ENCODE measurements at places on chromosomes 1 and 21. TPM values are rescaled to one million over a fixed set of nuclear protein-coding genes. Genes with fewer than 3 reads are reported as not detected.

DNA sequence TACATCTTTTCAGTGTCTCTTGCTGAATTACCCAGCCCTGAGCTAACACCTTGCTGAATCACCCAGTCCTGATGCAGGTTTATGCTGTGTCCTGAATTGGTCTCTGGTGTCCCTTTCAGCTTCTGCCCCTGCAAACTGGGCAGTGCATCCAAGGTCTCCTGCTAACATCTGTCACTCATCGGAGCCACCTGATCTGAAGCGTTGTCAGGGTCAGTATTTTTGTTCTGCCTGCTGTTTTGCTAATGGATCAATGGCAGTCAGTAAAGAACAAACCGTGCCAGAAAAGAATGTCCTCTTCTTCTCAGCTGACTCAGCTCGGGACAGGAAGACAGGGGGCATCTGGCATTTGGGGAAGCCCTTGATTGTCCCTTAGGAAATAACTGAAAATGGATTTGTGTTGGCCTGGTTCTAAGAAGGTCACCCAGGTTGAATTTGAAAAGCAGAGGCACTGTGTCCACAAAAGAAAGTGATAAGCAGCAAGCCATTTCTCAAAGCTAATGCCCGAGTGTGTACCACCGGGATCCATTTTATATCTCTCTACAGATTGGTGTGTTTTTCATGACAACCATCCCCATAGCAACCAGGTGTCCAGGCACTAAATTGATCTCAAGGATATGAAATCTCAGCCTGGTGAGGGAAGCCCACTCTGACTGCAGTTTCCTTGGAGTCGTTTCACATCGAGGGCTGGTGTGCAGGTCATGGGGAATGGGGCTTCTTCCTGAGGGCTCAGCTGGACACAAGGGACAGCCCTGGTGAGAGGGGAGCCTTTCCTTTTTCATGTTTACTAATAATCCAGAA, 109.7 kb upstream of the IRF2BP2 start:
- no peak for DNase-seq
- H3K4me3 ChIP-seq, result no peak overlapping the region
- H3K4me1 ChIP-seq, result peaks cover 33% of the 10 kb centered on the region
- H3K27me3 ChIP-seq, result no peaks in the 10 kb centered on the region
- H3K27ac ChIP-seq, result no peak overlapping the region

DNA sequence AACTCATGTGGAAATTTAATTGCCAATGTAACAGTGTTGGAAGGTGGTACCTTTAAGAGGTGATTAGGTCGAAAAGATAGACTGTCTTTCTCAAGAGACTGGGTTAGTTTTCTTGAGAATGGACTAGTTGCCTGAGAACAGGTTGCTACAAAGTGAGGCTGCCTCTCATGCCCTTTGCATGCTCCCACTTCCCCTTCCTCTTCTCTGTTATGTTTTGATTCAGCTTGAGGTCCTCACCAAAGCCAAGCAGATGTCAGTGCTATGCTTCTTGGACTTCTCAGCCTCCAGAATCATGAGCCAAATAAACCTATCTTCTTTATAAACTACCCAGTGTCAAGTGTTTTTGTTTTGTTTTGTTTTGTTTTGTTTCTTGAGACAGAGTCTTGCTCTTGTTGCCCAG, 187.0 kb upstream of the RUNX1 start:
- H3K27ac ChIP-seq, result no peak overlapping the region
- H3K36me3 ChIP-seq, result no peaks in the 10 kb centered on the region
- no peak for DNase-seq

- peaks cover 31% of the 10 kb centered on the region for H3K4me1 ChIP-seq
- no peak for DNase-seq
- H3K4me3 ChIP-seq, result peak overlapping the region; percentile 44
- H3K27me3 ChIP-seq, result no peaks in the 10 kb centered on the region
- H3K36me3 ChIP-seq, result no peaks in the 10 kb centered on the region
Observed at GRCh38 chr21:45550522-45551210, 8.4 kb upstream of the SLC19A1 start.

DNA sequence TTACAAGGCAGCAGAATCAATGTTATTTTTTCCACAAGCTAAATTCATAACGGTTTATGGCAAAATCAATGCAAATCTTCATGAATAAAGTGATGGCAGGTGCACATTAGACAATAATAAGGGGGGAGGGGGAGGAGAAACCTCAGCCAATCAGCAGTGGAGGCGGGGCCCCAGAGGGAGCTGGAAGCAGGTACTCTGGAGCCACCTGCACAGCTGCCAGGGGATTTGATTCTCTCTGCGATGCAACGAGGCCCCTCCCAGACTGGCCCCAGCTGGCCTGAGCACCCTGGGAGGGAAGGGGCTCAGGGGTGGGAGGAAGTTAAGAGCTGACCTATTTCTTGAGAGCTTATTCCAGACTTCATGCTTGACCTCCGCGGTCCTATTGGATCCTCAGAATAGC, 127.8 kb upstream of the IGSF21 start:
- H3K27me3 ChIP-seq, result no peaks in the 10 kb centered on the region
- no peak for DNase-seq
- H3K4me3 ChIP-seq, result no peak overlapping the region
- H3K36me3 ChIP-seq, result no peaks in the 10 kb centered on the region
- H3K4me1 ChIP-seq, result no peaks in the 10 kb centered on the region

The GJB3 gene
- total RNA-seq, result not detected

The EFHD2 gene
- 64.7 TPM for total RNA-seq

The PALMD gene
- not detected for total RNA-seq

GRCh38 chr21:27735699-27736098, 768.8 kb upstream of the ADAMTS5 start:
- H3K36me3 ChIP-seq, result no peaks in the 10 kb centered on the region
- no peaks in the 10 kb centered on the region for H3K27me3 ChIP-seq
- no peaks in the 10 kb centered on the region for H3K4me1 ChIP-seq
- DNase-seq, result no peak
- H3K27ac ChIP-seq, result no peak overlapping the region

The FNDC7 gene
- total RNA-seq, result not detected

- H3K4me1 ChIP-seq, result no peaks in the 10 kb centered on the region
- H3K36me3 ChIP-seq, result no peaks in the 10 kb centered on the region
- H3K27me3 ChIP-seq, result no peaks in the 10 kb centered on the region
- H3K4me3 ChIP-seq, result no peak overlapping the region
- no peak for DNase-seq
Observed at GRCh38 chr21:44425307-44425894, 29.9 kb upstream of the LRRC3 start.

- H3K27me3 ChIP-seq, result peaks cover 10% of the 10 kb centered on the region
- H3K27ac ChIP-seq, result no peak overlapping the region
- H3K4me1 ChIP-seq, result no peaks in the 10 kb centered on the region
Observed at GRCh38 chr21:31873275-31873695, 465 bp downstream of the HUNK start.

GRCh38 chr1:18089488-18089887, 18.1 kb upstream of the IGSF21 start:
- H3K4me1 ChIP-seq, result no peaks in the 10 kb centered on the region
- no peaks in the 10 kb centered on the region for H3K27me3 ChIP-seq
- H3K27ac ChIP-seq, result no peak overlapping the region
- no peak overlapping the region for H3K4me3 ChIP-seq

DNA sequence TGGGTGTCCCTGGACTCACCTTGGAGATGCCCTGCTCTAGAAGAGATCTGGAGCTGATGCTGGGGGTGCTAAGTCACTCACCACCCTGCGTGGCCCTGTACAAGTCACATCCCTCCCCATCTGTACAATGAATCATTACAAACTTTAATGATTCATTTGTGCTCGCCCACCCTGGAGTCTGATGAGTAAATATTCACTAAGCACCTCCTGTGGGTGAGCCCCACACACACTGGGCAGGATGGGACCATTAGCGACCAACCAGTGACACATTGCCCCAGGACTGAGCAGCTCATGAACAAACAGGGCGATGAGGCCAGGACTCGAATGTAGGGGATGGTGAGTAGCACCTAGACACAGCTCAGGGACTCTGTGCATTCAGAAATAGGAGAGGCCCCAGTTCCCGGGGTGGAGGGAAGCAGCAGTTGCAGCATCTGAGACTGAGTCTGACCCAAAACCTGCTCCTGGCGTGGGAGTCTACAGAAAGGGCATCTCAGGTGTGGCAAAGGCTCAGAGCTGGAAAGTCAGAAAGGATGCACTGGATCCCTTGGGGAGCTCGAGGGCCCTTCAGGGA, 18.1 kb upstream of the PDZK1IP1 start:
- no peak for DNase-seq
- H3K4me3 ChIP-seq, result no peak overlapping the region
- no peaks in the 10 kb centered on the region for H3K36me3 ChIP-seq
- H3K27me3 ChIP-seq, result no peaks in the 10 kb centered on the region

DNA sequence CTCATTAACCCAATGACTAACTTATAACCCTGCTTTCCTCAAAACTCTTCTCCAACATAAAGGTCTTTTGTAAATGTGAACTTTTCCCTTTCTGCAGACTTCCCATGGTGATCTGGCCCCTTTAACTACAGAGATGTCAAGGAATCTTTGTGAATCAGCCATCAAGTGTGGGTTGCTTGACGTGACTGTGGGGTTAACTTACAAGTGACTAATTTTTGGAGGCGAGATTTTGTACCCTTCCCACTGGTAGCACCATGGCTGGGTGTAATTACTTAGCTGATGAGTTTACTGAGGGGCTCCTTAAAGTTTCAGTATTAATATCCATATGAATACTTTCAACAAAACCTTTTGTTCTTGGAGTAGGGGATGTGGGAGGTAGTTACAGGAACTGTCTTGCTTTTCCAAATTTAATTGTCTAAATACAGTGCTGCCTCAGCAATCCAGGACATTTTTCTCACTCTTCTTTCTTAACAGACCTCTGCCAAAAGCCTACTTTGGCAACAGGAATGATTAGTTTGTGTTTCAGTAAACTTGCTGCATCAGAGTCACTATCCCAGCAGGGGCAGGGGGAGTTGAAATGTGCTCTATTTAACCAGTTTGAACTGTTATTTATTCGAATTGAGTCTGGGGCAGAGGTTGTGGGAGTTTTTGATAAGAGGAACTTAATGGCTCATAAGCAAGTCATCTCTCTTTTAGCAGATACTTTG, 217.3 kb upstream of the FGGY start:
- no peak overlapping the region for H3K27ac ChIP-seq
- peaks cover 9% of the 10 kb centered on the region for H3K4me1 ChIP-seq
- no peaks in the 10 kb centered on the region for H3K36me3 ChIP-seq
- H3K4me3 ChIP-seq, result no peak overlapping the region

The NBPF4 gene
- 0.15 TPM for total RNA-seq

DNA sequence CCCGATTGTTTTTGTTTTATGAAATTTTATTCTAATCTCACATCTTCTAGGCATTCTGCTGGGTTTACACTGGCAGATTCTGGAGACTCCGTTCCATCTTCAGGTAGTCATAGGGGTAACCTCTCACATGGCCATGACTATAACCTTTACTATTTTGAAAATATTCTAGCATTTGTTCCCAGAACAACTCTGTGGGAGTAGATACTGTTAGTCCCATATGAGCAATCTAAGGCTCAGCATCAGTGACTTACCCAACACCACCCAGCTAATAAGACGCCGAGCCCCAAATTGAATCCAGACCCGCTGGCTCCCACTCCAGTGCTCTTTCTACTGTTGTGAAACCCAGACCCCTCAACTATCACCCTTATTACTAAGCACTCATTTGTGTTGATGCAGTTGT, 9.8 kb downstream of the ADAMTS4 start:
- H3K27me3 ChIP-seq, result no peaks in the 10 kb centered on the region
- DNase-seq, result no peak
- peaks cover 63% of the 10 kb centered on the region for H3K4me1 ChIP-seq
- H3K36me3 ChIP-seq, result no peaks in the 10 kb centered on the region
- H3K27ac ChIP-seq, result no peak overlapping the region
- no peak overlapping the region for H3K4me3 ChIP-seq

The MYOCOS gene
- not detected for total RNA-seq

GRCh38 chr1:227774051-227774731, 39.0 kb downstream of the SNAP47 start:
- peaks cover 29% of the 10 kb centered on the region for H3K4me1 ChIP-seq
- peaks cover 10% of the 10 kb centered on the region for H3K36me3 ChIP-seq
- peak; percentile 85 for DNase-seq
- H3K27me3 ChIP-seq, result no peaks in the 10 kb centered on the region
- no peak overlapping the region for H3K27ac ChIP-seq

The HAO2 gene
- not detected for total RNA-seq

DNA sequence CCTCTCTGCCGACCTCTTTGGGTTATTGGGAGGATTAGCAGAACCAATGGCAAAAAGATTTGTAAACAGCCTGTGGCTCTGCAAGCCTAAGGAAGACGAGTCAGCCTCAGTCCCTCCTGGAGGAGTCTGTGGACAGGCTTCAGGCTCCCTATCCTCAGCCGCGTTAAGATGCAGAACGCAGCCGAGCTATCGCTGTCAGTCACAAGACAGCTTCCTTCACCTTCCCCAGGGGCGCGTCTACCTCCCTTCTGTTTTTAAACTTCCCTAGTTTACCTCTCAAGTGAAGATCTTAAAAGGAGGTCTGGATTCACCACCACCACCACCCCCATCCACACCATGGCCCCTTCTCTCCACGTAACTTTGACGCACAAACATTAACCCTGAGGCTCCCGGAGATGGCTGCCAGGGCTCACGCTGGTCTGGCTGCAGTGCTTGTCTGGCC, 738 bp downstream of the CAMK1G start:
- H3K27ac ChIP-seq, result no peak overlapping the region
- H3K4me1 ChIP-seq, result no peaks in the 10 kb centered on the region
- H3K36me3 ChIP-seq, result no peaks in the 10 kb centered on the region

DNA sequence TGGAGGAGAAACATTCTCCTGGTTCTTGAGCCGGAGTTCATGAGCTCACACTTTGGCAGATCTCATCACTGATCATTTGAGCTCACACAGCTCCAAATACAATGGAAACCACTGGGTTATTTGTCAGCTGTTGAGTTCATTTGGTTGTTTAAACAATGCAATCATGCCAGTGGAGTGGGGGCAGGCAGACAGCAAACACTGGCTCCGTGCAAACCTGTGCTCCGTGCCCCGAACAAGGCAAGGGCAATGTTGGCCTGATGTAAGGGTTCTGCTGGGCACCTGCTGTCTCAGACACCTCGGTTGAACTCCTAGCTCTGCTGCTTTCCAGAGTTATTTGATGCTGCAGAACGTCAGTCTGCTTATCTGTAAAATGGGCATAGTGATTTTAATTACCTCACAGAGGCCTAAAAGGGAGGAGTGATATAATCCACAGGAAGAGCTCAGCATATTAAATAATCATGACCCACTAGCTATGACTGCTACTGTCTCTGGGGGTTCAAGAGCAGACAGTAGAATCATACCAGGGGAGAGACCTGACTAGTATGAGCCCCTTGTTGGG, 20.0 kb upstream of the CLIC6 start:
- H3K4me3 ChIP-seq, result no peak overlapping the region
- DNase-seq, result no peak
- H3K36me3 ChIP-seq, result no peaks in the 10 kb centered on the region
- H3K4me1 ChIP-seq, result no peaks in the 10 kb centered on the region

The IL19 gene
- not detected for total RNA-seq

DNA sequence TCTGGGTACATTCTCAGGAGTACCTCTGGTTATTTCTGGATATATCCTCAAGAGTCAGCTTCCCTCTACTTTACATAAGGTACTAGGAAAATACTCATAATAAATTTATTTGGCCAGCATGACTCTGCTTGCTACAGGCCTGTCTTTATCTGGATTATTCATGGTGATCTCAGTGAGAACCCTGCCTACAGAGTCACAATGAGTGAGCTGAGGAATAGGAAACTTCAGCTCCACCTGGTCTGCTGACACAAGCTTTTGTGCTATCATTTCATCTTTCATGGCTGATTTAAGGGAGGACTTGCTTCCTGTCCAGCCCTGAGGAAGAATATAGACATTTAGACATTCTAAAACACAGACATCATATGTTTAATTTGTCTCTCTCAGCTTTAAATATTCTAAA, 19.5 kb upstream of the SUCO start:
- no peak overlapping the region for H3K4me3 ChIP-seq
- H3K4me1 ChIP-seq, result no peaks in the 10 kb centered on the region
- no peak overlapping the region for H3K27ac ChIP-seq
- H3K27me3 ChIP-seq, result no peaks in the 10 kb centered on the region
- no peak for DNase-seq
- no peaks in the 10 kb centered on the region for H3K36me3 ChIP-seq

Data from CD8-positive, alpha-beta memory T cell (primary cell).